Dermis microvascular lymphatic vessel endothelial cell (primary cell): ENCODE measurements at places on chromosomes 12 and 14.

DNA sequence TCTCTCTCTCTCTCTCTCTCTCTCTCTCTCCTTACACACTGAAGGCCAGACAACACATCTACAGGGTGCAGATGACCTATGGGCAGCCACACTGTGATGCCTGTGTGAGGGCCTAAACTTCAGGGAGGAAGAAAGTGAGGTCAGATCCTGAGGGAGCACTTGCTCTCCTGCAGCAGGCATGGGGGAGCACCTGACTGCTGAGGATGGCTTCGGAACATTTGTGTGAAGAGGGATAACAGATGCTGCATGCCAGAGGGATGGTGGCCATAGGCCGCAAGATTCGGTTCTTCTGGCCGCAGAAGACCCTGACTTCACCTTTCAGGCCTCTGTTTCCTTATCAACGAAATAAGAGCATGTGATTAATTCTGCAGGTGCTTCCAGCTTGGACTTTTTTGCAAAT, 11.7 kb upstream of the SERPINA11 start:
- no peak for DNase-seq

DNA sequence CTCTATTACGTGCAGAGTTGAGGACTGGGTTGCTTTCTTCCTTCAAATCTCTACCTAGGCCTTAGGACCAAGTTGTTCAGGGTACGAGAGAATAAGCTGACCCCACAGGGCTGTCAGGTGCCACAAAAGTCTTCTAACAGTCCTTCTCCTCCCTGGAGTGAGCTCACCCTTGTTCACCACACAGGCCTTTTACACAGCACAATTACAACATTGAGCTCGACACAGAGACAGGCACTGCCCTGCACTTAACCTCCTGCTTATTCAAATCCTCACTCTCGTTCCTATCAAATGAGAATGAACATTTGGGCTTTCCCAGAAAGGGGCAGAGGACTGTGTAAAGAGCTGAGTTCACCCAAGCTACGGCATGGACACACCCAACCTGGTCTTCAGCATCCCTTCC, 2.4 kb downstream of the GALNT6 start:
- DNase-seq: no peak

- DNase-seq: no peak
These were observed 629.3 kb downstream of the DIO2 start for GRCh38 chr14:79581912-79582576.

- DNase-seq: no peak
These were observed 1.6 kb downstream of the RHOF start for GRCh38 chr12:121791671-121792551.

DNA sequence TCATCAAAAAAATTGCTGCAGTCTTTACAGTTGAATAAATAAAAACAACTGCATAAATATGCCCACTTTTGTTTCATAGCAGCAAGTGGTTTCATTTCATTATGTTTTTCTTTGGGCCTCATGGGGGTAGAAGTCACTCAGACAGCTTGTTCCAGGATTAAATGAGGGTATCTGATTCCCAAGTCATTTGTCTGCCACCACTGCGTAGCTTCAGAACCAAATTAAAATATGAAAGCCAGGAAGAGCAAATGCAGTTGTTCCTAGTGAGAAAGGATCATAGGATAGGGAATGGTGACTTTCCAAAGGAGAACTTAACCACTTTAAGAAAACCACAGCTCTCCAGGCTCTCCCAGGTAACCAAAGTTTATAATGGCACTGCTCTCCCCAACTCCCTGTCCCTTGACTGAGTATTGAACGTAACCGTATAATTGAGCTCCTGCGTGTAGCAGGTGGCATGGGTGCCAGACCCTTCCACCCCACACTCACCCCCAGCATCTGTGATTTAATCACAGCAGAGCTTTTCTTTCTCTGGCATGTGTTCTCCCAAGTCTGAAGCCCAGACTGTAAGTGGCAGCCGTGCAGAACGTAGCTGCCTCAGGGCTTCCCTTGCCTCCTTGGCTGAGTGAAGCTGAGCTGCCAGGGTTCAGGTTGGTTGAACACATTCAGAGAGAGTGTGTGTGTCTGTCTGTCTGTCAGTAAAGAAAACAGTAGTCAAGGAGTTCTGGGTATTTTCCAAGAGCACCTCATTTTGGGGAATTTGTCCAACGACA, 11.3 kb upstream of the KCNH3 start:
- DNase-seq: no peak
